Cerebellum (tissue), 4 donors: ENCODE measurements at places on chromosomes 3 and 15. TPM values are rescaled to one million over a fixed set of nuclear protein-coding genes. Genes with fewer than 3 reads are reported as not detected.

KIF7 gene
- 7.3 TPM for total RNA-seq

FBXO40 gene
- not detected for total RNA-seq

XCR1 gene
- not detected for total RNA-seq

CADPS gene
- total RNA-seq, result 187 TPM

SYNPR gene
- total RNA-seq, result 6.1 TPM

AADACL2 gene
- not detected for total RNA-seq

GCHFR gene
- 3.4 TPM for total RNA-seq

IQCH gene
- total RNA-seq, result 9.3 TPM

PEX5L gene
- 5.3 TPM for total RNA-seq

CACNA2D3 gene
- 5.4 TPM for total RNA-seq

CGNL1 gene
- 4.9 TPM for total RNA-seq

IQGAP1 gene
- 59.6 TPM for total RNA-seq

SLC9A9 gene
- 14.4 TPM for total RNA-seq

ADCY5 gene
- 23.5 TPM for total RNA-seq

SPINT1 gene
- total RNA-seq, result 7.7 TPM

RTP1 gene
- 0.27 TPM for total RNA-seq

NANOGP8 gene
- total RNA-seq, result 0.91 TPM

GLDN gene
- total RNA-seq, result 1.2 TPM

PLSCR5 gene
- not detected for total RNA-seq

CCDC39 gene
- 0.54 TPM for total RNA-seq

MUSTN1 gene
- 0.82 TPM for total RNA-seq

C3orf20 gene
- 0.18 TPM for total RNA-seq

PRICKLE2 gene
- total RNA-seq, result 74.8 TPM

CDCP1 gene
- total RNA-seq, result 0.09 TPM

CRBN gene
- total RNA-seq, result 101 TPM

ATP13A4 gene
- total RNA-seq, result 7.3 TPM

CGGBP1 gene
- total RNA-seq, result 105 TPM

CASR gene
- total RNA-seq, result 0.09 TPM

CELSR3 gene
- 37.4 TPM for total RNA-seq

PRTG gene
- 28.8 TPM for total RNA-seq

PP2D1 gene
- not detected for total RNA-seq

OR5K2 gene
- not detected for total RNA-seq

TPRG1 gene
- 3.4 TPM for total RNA-seq

DPPA2 gene
- total RNA-seq, result not detected

HIGD2B gene
- not detected for total RNA-seq

ZNF35 gene
- 22.9 TPM for total RNA-seq

GOLGB1 gene
- 35.0 TPM for total RNA-seq

POLQ gene
- 5.5 TPM for total RNA-seq

PRSS50 gene
- 0.45 TPM for total RNA-seq

PAQR5 gene
- 0.82 TPM for total RNA-seq

HRG gene
- total RNA-seq, result not detected

DAPK2 gene
- 2.9 TPM for total RNA-seq

NMNAT3 gene
- total RNA-seq, result 8.2 TPM

DUOXA2 gene
- not detected for total RNA-seq
